Left lung (tissue), 14 donors: ENCODE measurements at places on chromosomes 12 and 14. TPM values are rescaled to one million over a fixed set of nuclear protein-coding genes. Genes with fewer than 3 reads are reported as not detected.

GRCh38 chr14:78836777-78837176 is 666.6 kb downstream of the NRXN3 start:
- H3K4me3 ChIP-seq, result no peak overlapping the region
- no peak overlapping the region for H3K27ac ChIP-seq
- no peaks in the 10 kb centered on the region for H3K36me3 ChIP-seq
- H3K4me1 ChIP-seq, result no peaks in the 10 kb centered on the region

Gene KRT74
- not detected for total RNA-seq

DNA sequence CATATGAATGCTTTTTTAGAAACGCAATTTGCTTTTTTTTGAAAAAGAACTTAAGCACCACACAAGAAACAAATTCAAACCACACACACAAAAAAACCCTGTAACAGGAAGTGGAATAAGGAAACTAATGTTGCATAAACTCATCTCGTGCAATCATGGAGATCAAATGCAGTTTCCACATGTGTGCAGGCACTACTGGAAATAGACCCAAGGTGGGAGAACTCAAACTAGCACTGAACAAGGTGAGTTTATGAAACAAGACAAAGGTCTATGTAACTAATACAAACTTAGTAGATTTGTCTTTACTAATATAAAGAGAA is 17.5 kb downstream of the NIN start:
- no peaks in the 10 kb centered on the region for H3K36me3 ChIP-seq
- H3K4me1 ChIP-seq, result no peaks in the 10 kb centered on the region
- no peaks in the 10 kb centered on the region for H3K27me3 ChIP-seq
- no peak overlapping the region for H3K27ac ChIP-seq
- DNase-seq, result no peak

Gene NUAK1
- 11.0 TPM for total RNA-seq

Gene LRP1
- 228 TPM for total RNA-seq

Gene TAS2R19
- total RNA-seq, result 3.3 TPM

Gene LHX5
- total RNA-seq, result not detected
